ENCODE measurements at places on chromosomes 5 and 9.

DNA sequence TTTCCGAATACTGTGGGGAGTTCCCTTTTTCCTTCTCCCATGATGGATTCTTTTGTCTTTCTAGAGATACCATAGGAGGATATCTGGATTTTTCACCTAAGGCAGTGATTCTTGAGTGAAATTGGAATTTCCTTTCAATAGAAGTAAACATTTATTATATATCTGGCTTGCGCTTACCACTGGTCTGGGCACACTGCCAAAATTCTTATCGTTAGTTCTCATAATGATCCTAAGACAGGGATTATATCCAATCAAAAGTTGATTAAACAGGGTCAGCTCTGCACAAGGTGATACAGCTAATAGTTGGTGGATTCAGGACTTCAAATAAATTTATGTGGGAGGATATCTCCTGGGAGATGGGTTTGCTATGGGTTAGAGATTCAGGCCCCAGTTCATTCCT is 9.6 kb downstream of the TLE4 start:
- DNase-seq, result no peak

DNA sequence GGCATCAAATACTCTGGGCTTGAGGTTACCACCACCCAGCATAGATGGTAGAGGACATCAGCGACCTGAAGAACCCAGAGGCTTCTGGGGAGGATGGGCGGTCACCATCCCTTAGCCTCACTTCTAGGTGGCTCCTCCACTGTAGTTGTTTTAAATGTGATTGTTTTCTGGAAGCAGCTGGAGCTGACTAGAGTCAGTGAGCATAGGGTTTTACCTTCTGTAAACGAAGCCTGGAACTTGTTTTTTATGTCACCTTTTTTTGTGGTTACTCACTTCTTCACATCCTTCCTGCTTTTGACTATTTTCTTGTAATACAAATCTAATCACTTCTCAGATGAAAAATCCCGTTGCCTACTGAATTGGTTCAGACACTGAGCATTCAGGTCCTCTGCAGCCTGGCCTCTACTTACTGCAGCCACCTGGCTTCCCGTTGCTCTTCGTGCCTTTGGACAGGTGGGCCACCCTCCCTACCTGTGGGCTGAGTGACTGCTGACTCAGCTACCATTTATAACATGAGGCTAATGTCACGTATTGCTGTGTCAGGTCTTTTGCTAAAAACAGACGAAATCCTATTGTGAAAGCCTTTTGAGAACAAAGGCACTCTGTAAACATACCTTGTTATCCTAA is 167.8 kb downstream of the MAN2A1 start:
- no peak for DNase-seq

DNA sequence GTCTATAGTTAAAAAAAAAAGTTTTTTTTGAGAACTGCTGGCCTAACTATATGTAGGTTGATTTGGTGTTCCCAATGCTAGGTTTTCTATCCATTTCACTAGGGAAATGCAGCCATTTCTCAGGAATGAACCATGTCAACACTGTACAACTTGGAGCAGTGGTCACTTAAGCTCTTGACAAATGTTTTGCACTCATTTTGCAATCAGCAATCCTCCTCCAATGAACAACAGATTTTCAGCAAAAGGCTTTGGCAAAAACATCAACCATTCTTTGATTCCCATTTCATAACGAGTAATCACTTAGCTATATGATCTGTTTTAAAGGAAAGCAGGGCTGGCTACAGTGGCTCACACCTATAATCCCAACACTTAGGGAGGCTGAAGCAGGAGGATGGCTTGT is 17.9 kb downstream of the STRBP start:
- no peak for DNase-seq

- DNase-seq, result no peak
Observed at GRCh38 chr9:105973951-105974351, 279.6 kb downstream of the TMEM38B start.

DNA sequence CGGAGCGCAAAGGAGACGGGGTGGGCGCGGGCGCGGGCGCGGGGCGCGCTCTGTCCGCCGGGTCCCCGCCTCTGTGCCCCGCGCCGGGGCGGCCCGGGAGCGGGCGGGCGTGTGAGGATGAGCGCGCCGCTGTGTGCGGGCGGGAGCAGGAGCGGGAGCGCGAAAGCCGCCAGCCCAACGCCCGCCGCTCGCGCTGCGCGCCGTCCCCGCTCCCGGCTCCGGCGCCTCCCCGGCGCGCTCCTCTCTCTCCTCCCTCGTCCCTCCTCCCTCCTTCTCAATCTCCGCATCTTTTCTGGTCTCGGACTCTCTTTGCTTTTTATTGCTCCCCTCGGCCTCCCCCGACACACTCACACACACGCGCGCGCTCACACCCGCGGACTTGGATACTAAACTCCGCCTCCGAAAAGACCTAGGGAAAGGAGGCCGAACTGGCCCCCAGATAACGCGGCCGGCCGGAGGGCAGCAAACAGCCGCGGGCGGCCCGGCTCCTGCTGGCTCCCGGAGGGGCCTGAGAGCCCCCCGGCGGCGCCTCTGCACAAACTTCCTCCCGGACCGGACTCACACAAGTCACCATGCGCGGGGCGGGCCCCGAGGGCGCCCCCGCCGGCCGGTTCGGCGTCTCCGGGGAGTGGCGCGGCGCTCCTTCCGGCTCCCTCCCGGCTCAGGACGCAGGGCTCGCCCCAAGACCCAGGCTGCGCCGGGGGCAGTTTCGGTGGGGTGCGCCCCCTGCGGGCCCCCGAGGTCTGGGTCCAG is at the start of gene FIBCD1:
Gene FIBCD1, minus strand, starts transcription at position 596 of the 753 bp plus-strand sequence. CDS start 640 bp downstream, outside the sequence.
- DNase-seq, result no peak

GRCh38 chr9:75889577-75889976 is 896 bp upstream of the PCSK5 start:
- no peak for DNase-seq

DNA sequence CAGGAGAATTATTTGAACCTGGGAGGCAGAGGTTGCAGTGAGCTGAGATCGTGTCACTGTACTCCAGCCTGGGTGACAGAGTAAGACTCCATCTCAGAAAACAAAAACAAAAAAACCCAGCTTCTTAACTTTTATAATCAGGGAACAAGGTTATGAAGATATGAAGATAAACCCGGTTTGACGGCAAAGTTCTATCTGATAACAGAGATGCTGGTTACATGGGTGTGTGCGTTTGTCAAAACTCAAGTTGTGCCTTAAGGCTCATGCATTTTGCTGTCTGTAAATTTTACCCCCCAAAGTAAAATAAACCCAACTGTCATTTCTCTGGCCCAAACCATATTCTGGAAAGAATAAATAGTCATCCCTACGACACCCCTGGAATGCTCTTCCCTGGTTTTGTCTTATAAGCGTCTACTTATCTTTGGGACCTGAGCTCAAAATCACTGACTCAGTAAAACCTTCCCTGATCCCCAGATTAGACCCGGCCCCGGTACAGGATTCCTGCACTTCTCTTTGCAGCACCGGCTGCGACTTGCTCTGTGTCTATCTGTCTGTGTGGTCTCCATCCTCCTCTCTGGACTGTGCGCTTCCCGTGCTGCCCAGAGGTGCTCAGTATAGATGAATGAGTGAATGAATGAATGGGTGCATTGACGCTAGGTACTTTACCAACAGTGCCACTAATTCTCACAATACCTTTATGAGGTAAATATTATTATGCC is 172.2 kb downstream of the DAB2IP start:
- DNase-seq, result no peak

GRCh38 chr9:82790875-82791274 is 272.1 kb downstream of the RASEF start:
- DNase-seq, result no peak

DNA sequence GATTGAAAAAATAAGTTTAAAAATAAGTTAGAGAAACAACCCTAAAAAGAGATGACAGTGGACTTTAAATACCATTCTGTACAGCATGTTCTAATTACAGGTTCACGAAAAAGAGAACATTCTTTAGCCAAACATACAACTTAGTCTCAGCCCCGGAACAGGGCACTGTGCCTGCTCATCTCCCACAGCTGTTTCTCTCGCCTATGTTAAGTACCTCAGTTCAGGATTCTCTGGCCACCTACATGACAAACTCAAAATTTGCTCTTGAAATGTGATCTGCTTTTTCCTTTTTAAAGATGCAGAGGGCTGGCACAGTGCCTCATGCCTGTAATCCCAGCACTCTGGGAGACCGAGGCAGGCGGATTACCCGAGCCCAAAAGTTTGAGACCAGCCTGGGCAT is 52.3 kb downstream of the MYO10 start:
- no peak for DNase-seq

- DNase-seq, result no peak
Observed at GRCh38 chr9:4193391-4193790, 106.5 kb downstream of the GLIS3 start.

- no peak for DNase-seq
Observed at GRCh38 chr9:35646153-35646532, 4.6 kb downstream of the SIT1 start.

DNA sequence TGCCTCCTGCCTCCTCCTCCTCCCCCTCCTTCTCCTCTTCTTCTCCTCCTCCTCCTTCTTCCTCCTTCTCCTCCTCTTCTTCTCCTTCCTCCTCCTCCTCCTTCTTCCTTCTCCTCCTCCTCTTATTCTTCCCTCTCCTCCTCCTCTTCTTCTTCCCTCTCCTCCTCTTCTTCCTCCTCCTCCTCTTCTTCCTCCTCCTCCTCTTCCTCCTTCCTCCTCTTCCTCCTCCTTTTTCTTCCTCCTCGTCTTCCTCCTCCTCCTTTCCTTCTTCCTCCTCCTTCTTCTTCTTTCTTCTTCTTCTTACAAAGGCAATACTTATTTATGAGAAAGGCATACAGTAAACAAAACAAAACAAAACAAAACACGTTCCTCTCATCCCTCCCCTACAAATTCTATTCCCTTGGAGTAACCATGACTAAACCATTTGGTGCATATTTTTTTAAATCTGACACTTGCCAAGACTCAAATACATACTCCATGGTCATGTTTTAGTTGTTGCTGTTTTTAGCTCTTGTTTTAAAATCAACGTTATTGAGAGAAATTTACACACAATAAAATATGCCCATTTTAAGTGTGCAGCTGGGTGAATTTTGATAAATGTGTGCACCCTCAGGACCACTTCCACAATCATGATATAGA is 135.6 kb downstream of the FOXD1 start:
- DNase-seq, result no peak

DNA sequence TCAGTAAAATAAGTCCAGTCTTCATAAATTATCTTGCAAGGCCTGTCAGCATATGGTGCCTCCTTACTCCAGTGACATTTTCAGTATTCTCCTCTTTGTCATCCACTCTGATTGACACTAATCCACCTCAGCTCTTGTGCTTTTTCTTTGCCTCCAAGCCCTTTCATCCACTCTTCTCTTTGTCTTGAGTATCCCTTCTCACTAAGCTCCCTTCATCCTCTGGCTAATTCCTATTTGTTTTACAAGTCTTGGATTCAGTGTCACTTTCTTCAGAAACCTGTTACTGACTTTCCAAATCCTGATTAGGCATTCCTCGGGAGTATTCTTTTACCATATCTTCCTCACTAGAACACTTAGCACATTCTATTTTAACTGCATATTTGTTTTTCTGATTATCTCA is 100.6 kb upstream of the VCAN start:
- no peak for DNase-seq

DNA sequence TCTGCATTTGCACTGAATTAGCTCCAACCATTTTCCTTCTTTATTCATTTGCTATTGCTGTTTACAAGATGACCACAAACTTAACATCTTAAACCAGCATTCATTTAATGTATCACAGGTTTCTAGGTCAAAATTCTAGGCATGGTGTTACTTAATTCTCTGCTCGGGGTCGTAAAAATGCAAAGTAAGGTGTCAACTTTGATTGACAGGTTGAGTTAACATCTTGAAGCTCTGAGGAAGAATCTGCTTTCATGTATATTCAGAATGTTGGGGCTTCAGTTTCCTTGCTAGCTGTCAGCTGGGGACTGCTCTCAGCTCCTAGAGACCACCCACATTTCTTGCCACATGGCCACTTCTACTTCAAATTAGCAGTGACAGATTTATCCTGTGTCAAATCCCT is 348.7 kb upstream of the GRIN3A start:
- DNase-seq, result no peak

- DNase-seq, result no peak
Observed at GRCh38 chr5:141771562-141771961, 89.5 kb upstream of the ARAP3 start.

GRCh38 chr9:4938496-4938895 is 46.6 kb upstream of the JAK2 start:
- no peak for DNase-seq

- DNase-seq, result no peak
Observed at GRCh38 chr5:113378514-113378913, 56.3 kb downstream of the TSSK1B start.

GRCh38 chr9:93267681-93268505 is 84.0 kb downstream of the WNK2 start:
- DNase-seq, result no peak

- DNase-seq, result no peak
Observed at GRCh38 chr9:94853887-94854286, 127.4 kb downstream of the AOPEP start.

- no peak for DNase-seq
Observed at GRCh38 chr9:18910916-18911315, 122.1 kb downstream of the SAXO1 start.

DNA sequence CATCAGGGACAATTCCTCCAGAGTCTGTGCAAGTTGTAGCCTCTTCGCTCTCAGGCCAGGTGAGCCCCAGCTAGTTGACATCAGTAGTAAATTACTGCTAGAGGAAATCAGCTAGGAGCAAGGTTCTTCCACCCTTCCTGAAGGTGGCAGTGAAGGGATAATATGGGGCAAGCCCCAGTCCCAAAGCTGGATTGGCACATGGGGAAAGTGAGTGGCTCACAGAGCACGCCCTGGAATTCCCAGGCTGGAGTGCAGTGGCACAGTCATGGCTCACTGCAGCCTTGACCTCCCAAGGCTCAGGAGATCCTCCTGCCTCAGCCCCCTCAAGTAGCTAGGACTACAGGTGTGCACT is 82.1 kb downstream of the CYFIP2 start:
- no peak for DNase-seq

DNA sequence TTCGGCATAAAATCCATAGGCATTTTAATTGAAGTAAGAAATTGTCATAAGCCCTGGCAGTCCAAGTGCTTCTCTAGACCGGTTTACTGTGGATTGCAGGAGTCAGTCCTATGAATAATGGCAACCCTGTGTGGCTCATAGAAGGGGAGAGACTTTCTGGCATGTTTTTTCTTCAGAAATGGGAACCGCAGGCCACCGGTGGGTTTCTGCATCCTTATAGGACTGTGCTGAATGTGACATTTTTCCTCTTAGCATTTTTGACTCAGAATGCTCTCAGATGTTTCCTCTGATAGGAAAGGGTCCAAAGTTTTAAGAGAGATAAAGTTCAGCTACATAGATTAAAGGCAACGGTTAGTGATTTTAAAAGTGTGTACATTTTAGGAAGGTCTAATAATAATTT is 6.3 kb downstream of the DAPK1 start:
- DNase-seq, result no peak
